ENCODE measurements at places on chromosomes 12 and 14.

GRCh38 chr12:22598763-22599161 is 26.2 kb upstream of the ETNK1 start:
- H3K36me3 ChIP-seq, result no peaks in the 10 kb centered on the region
- H3K27me3 ChIP-seq, result no peaks in the 10 kb centered on the region
- DNase-seq, result no peak
- H3K4me1 ChIP-seq, result no peaks in the 10 kb centered on the region
- no peak overlapping the region for H3K4me3 ChIP-seq

DNA sequence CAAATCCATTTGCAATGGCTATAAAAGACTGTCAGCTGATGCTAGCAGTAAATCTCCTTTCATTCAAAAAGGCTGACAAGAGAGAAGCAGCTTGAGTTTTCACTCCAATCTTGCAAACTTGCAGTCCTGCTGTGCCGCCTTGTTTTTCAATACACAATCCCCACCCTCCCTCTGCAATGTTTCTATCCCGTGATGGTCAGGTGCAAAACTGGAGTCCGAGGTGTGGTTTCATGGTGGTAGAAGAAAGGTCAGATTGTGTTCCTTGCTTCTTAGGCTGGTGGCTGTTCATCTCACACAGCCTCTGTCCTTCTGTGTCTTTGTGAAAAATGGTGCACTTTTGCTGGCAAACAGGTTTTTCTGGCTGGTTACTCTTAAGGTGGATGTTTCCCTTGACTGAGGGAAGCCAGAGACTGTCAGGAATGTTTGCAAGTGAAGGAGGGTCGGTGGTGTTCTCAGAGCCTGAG is 27.7 kb upstream of the TBX3 start:
- no peaks in the 10 kb centered on the region for H3K27me3 ChIP-seq
- no peaks in the 10 kb centered on the region for H3K4me1 ChIP-seq
- H3K27ac ChIP-seq, result no peak overlapping the region
- DNase-seq, result no peak
- no peak overlapping the region for H3K4me3 ChIP-seq

GRCh38 chr14:49641697-49642129 is 6.7 kb upstream of the DNAAF2 start:
- no peak overlapping the region for H3K27ac ChIP-seq
- no peak overlapping the region for H3K4me3 ChIP-seq

GRCh38 chr12:121781998-121782979 is 11.2 kb downstream of the RHOF start:
- no peaks in the 10 kb centered on the region for H3K27me3 ChIP-seq
- H3K4me1 ChIP-seq, result peaks cover 33% of the 10 kb centered on the region
- H3K27ac ChIP-seq, result peak overlapping the region; percentile 42
- DNase-seq, result no peak

DNA sequence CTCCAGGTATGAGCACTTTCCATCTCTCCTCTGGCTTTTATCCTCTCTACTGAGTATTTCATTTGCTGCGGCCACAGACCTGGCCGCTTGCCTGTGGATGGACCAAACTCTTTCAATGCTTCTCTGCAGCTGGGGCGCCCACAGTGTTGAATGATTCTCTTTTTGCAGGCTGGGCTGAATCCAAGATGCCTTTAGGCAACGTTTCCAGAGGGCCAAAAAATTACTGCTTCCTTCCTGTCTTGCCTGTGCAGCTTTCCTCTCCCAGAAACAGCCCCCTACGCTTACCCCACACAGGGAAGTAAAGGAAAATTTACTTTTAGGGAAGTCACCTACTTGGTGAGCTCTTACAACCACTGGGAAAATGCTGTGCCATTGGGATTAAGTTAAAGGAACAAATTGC is 55.6 kb upstream of the JDP2 start:
- no peak overlapping the region for H3K4me3 ChIP-seq
- peaks cover 5% of the 10 kb centered on the region for H3K27me3 ChIP-seq
- no peaks in the 10 kb centered on the region for H3K4me1 ChIP-seq
- no peaks in the 10 kb centered on the region for H3K36me3 ChIP-seq
- DNase-seq, result no peak
- H3K27ac ChIP-seq, result no peak overlapping the region

DNA sequence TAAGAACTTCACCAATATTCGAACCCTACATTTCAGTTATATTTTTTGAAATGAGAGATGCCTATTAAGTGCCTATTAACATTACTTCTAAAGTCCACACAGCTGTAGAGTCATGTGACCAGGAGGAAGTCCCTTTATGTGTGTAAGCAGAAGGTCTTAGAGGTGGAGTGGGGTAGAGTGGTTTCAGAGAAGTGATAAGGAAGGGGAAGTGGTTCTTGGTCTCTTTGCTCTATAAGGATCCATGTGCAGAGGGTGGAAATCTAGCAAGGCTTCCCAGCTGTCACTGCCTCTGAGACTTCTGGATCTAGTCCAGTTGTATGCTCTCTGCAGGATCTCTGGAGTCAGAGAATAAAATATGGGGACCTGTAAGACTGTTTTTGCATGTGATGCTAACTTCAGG is 673.9 kb downstream of the FLRT2 start:
- no peaks in the 10 kb centered on the region for H3K36me3 ChIP-seq
- H3K4me3 ChIP-seq, result no peak overlapping the region
- H3K4me1 ChIP-seq, result no peaks in the 10 kb centered on the region
- no peak overlapping the region for H3K27ac ChIP-seq

DNA sequence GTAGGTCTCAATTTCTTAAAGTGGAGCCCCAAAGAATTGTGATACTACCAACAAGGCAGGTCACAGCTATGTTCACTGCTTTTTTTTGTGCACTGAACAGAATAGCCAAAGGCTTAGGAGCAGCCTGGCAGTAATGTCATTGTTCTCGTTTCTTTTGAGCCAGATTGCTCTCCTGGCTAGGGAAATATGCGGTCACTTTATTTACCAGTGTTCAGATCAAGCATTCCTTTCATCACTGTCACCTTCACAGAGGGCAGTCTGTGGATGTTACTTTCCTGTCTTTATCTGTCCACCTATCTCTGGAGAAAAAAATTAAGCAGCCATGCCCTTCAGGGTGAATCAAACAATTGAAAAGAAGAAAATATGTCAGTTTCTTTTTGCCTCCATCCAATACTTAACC is 159.6 kb downstream of the BTG1 start:
- H3K4me1 ChIP-seq, result no peaks in the 10 kb centered on the region
- no peak overlapping the region for H3K4me3 ChIP-seq
- DNase-seq, result no peak
- H3K27ac ChIP-seq, result no peak overlapping the region

GRCh38 chr14:80718940-80719339 is 222.6 kb downstream of the CEP128 start:
- H3K4me1 ChIP-seq, result no peaks in the 10 kb centered on the region
- H3K27ac ChIP-seq, result no peak overlapping the region
- H3K4me3 ChIP-seq, result no peak overlapping the region

DNA sequence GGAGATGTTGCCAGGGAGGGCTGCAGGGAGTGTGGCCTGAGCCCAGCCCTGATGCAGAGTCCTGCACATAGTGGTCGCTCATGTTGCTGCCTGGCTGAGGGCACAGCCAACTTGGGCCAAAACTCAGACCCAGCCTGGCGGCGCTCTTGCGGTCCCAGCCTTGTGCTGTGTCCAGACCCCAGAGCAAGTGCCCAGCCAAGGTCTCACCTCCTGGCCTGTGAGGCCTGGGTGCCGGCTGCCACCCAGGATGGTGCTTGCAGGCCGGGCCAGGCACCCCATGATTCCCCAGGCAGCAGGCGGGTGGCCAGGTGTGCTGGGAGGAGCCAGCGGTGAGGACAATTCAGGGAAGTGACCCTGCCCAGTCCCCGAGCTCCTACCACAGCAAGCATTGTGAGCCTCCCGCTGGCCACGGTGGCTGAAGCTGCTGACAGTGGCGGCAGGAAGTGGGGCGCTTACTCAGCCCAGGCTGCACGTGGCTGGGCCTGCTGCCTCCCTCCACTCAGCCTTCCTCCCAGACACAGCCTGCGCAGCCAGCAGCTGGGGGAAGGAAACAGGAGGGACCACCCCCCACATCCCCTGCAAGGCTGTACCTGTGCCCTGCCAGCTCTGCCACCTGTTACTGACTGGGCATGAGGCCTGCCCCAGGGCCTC is 17.7 kb upstream of the PGF start:
- peaks cover 4% of the 10 kb centered on the region for H3K4me1 ChIP-seq
- no peak for DNase-seq
- H3K36me3 ChIP-seq, result no peaks in the 10 kb centered on the region
- no peak overlapping the region for H3K4me3 ChIP-seq

GRCh38 chr12:52913431-52913821 is 8.6 kb upstream of the KRT8 start:
- no peak for DNase-seq
- H3K4me3 ChIP-seq, result no peak overlapping the region
- H3K27ac ChIP-seq, result no peak overlapping the region
- peaks cover 8% of the 10 kb centered on the region for H3K4me1 ChIP-seq

DNA sequence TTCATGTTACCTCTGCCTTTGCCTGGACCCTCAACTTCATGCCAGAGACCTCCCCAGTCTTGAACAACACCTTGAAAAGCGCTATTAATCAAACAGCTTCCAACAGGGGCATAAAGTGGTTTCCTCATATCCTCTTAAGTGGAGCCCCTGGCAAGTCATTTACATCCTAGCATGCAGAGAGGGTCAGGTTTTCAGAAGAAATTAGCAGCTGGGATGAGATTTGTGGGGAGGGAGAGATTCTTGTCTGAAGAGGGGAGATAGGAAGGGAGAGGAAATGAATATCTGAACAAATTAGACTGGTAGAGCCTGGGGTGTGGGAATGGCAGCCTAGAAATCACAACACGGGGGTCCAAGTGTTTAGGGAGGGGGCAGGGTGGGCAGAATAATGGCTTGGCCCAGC is 45.6 kb downstream of the CALM1 start:
- no peak overlapping the region for H3K4me3 ChIP-seq
- H3K36me3 ChIP-seq, result no peaks in the 10 kb centered on the region
- H3K27ac ChIP-seq, result no peak overlapping the region
- no peaks in the 10 kb centered on the region for H3K27me3 ChIP-seq

GRCh38 chr12:31362115-31362758 is 36.3 kb upstream of the SINHCAF start:
- H3K27ac ChIP-seq, result peak overlapping the region; percentile 39
- H3K4me1 ChIP-seq, result peaks cover 22% of the 10 kb centered on the region
- DNase-seq, result no peak
- H3K4me3 ChIP-seq, result peak overlapping the region; percentile 60

DNA sequence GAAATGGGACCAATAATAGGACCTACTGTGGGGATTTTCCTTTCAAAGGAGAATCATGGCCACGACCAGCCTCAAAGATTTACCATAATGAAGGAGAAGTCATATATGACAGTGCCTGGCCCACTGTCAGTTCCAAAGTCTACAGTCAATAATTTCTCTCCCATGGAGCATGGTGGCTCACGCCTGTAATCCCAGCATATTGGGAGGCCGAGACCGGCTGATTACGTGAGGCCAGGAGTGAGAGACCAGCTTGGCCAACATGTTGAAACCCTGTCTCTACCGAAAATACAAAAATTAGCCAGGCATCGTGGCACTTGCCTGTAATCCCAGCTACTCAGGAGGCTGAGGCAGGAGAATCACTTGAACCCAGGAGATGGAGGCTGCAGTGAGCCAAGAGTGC is 13.8 kb downstream of the IRF2BPL start:
- no peak overlapping the region for H3K27ac ChIP-seq
- H3K4me1 ChIP-seq, result peaks cover 1% of the 10 kb centered on the region
- H3K27me3 ChIP-seq, result no peaks in the 10 kb centered on the region
- no peak overlapping the region for H3K4me3 ChIP-seq

- peaks cover under 1% of the 10 kb centered on the region for H3K36me3 ChIP-seq
- no peak overlapping the region for H3K4me3 ChIP-seq
- no peak overlapping the region for H3K27ac ChIP-seq
- no peak for DNase-seq
- H3K27me3 ChIP-seq, result no peaks in the 10 kb centered on the region
- H3K4me1 ChIP-seq, result no peaks in the 10 kb centered on the region
These were observed 32.7 kb downstream of the NOPCHAP1 start for GRCh38 chr12:105018776-105019175.

DNA sequence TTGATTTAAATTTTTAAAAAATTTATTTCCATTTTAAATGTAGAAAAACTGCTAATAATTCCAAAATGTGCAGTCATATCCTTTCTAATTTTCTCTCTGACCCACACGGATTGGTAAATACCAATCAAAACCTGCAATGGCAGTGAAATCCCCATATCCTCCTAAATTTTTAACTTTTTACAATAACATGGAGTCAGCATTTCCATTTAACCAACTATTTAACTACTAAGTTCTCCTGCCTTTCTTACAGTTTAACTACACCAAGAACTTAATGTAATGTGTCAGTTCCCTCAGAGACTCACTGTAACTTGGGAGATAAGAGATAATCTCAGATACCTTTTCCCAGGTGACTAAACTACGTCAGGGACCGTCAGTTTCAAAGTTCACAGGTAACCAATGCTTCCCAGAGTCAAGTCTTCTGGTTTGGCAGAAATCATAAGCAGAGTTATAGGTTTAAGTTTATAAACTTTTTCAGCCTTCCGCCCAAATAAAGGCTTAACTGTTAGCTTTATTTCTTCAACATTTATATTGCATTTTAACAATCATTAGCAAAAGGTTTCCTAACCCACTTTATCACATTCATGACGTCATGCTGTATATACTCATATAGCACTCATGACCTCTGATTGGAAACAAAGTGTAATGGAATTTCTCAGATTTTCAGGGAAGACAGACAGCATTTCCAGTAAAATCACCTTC is 7.6 kb downstream of the KRAS start:
- H3K4me3 ChIP-seq, result no peak overlapping the region
- no peak for DNase-seq
- no peaks in the 10 kb centered on the region for H3K4me1 ChIP-seq
- no peaks in the 10 kb centered on the region for H3K36me3 ChIP-seq

DNA sequence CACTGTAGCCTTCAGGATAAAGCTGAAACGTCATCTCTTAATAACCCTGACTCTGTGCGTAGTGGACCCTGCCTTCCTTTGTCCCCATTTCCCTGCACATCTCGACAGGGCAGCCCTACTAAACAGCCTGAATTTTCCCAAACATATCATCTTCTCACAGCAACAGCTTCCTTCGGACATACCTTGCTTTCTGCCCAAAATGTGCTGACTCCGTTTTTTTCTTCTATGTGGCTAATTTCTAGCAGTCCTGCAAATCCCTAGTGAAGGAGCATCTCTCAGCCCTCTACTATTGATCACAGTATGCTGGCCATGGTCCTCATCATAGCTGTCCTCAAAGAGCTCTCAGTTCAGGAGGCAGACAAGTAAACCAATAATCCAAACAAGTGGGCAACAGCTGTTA is 53.1 kb upstream of the PCED1B start:
- H3K27me3 ChIP-seq, result no peaks in the 10 kb centered on the region
- no peak for DNase-seq
- no peak overlapping the region for H3K27ac ChIP-seq
- H3K36me3 ChIP-seq, result no peaks in the 10 kb centered on the region
- H3K4me3 ChIP-seq, result no peak overlapping the region

DNA sequence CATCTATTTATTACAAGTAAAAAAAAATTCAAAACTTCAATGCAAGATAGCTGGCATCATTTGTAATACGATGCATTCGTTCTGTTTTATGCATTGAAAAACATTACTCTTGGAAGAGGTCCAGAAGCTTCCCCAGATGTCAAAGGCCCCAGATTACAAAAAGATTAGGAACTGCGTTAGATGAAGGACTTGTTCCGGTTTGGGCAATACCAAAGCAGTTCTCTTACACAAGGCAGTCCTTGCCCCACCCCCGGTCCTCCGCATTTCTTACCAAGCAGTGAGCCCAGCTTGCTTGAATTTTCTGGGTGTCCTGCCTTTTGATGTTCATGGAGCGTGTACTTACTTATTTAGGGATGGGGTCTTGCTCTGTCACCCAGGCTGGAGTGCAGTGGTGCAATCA is 4.8 kb upstream of the HVCN1 start:
- H3K27ac ChIP-seq, result no peak overlapping the region
- H3K4me1 ChIP-seq, result peaks cover 4% of the 10 kb centered on the region
- peaks cover under 1% of the 10 kb centered on the region for H3K27me3 ChIP-seq
